ENCODE measurements at places on chromosomes 5 and 9. TPM values are rescaled to one million over a fixed set of nuclear protein-coding genes. Genes with fewer than 3 reads are reported as not detected.
A peak's percentile ranks its signal among the peaks of the same experiment; 100 is the strongest.

DNA sequence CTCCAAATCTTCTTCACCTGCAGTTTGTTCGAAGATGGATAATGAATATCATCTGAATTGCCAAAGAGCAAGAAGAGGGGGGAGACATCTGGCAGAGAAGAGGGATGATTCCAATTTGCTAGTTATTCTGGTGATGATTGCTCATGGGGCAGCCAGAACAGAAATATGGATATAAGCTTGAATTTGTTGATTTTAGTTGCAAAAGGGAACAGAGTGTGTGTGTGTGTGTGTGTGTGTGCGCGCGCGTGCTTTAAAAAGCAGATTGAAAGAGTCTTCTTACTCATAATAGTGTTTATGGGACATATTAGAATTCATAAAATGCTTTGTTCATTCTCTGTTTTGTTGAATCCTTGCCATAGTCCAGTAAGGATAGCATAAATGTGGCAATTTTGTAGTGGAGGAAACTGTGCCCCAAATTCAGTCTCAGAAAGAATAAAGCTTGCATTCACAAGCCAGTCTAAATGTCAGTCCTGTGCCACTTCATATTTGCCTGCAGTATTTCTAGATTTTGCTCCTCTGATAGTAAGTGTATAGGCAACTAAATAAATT is 436.3 kb upstream of the KLF4 start:
- no peak for DNase-seq

MCTP1 gene
- 22.3 TPM for total RNA-seq

- DNase-seq: peak; percentile 46
These were observed 42.4 kb downstream of the HOMER1 start for GRCh38 chr5:79471556-79471955.

GRCh38 chr5:139600336-139600949 is 39.3 kb downstream of the UBE2D2 start:
- DNase-seq: peak; percentile 65

DNA sequence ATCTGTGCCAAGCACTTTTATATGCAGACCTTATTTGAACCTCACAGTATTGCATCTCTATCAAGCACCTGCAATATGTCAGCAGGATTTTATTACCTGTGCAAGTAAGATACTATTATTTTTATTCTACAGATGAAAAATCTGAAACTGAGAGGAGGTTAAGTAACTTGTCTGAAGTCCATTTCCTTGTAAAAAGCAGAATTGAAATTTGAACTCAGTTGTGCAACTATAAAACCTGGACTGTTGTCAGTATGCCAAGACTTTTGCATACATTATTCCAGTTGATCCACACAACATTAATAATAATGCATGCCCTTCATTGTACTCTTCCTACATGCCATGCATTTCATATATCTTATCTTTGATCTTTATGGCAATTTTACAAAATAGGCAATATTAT is 82.2 kb upstream of the BRINP1 start:
- no peak for DNase-seq

- no peak for DNase-seq
These were observed 764.1 kb upstream of the ARRDC3 start for GRCh38 chr5:92147266-92147665.

- no peak for DNase-seq
These were observed 358.9 kb downstream of the ICE1 start for GRCh38 chr5:5781335-5781734.

RNF208 gene
- total RNA-seq: not detected

DNA sequence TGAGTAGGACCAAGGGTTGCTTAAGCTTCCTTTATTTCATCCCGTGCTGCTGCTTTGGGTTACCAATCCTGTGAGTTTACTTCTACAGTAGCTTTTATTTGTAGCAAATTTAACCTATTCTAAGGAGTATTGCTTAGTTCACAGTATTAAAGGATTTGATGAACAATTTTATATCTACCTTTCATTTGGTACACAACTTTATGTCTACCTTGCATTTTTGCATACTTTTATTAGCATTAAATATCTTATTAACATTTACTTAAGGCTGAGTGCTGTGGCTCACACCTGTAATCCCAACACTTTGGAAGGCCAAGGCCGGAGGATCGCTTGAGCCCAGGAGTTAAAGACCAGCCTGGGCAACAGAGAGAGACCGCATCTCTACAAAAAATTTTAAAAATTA is 4.2 kb downstream of the GTF3C4 start:
- no peak for DNase-seq

DNA sequence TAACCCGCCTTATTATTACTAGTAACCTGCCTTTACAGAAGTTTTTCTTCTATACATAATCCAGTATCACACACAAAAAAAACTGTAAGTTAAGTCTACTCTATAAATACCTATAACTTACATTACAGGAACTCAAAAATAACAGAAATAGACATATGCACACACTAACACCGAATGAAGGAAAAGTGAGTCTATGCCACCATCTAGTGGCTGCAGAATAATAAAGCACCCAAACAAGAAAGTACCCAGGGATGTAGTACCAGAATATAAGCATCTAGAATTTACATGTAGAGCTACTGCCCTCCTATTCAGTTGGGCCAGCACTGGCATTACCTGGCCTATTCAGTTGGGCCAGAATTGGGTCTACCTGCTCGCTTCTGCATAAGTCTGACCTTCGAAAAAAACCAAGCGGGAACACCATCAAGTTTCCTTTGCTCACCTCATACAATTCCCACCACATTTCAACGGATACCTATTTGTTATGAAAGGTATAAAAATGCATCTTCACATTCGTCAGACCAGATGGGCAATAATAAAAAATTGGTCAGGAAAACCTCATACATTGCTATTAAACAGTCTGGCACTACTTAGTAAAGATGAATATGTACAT is 4.0 kb upstream of the NIPSNAP3A start:
- peak; percentile 69 for DNase-seq

- DNase-seq: peak; percentile 18
These were observed 330.7 kb upstream of the POU5F2 start for GRCh38 chr5:94072116-94072515.

All from renal cortical epithelial cell (primary cell).